Activated CD4-positive, alpha-beta T cell treated with anti-CD3 and anti-CD28 coated beads, Interleukin-2, amount 10 ng/mL, durations not matched to agents 7 days and 5 days (primary cell): ENCODE measurements at places on chromosomes 7 and 10. TPM values are rescaled to one million over a fixed set of nuclear protein-coding genes. Genes with fewer than 3 reads are reported as not detected.

The TUBB8 gene
- not detected for total RNA-seq

The NAT16 gene
- total RNA-seq = not detected

DNA sequence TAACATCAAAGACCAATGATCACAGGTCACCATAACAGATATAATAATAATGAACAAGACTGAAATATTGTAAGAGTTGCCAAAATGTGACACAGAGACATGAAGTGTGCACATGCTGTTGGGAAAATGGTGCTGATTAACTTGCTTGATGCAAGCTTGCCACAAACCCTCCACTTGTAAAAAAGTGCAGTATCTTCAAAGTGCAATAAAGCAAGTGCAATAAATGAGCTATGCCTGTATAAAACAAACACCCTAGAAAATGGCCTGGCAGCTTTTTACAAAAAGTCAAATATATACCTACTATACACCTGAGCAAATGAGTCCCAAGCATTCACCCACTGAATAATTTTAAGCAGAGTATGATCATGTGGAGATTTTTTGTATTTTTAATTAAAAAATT lies 9.7 kb upstream of the CCDC7 start:
- H3K4me1 ChIP-seq = peaks cover 6% of the 10 kb centered on the region
- DNase-seq = no peak
- H3K36me3 ChIP-seq = no peaks in the 10 kb centered on the region
- H3K27ac ChIP-seq = no peak overlapping the region
- no peaks in the 10 kb centered on the region for H3K27me3 ChIP-seq
- H3K4me3 ChIP-seq = no peak overlapping the region

The OR2F1 gene
- total RNA-seq = not detected

The CELF2 gene
- 165 TPM for total RNA-seq

The SNX8 gene
- 28.0 TPM for total RNA-seq

- peaks cover 25% of the 10 kb centered on the region for H3K4me1 ChIP-seq
- H3K27me3 ChIP-seq = peaks cover 2% of the 10 kb centered on the region
- no peak overlapping the region for H3K27ac ChIP-seq
Observed at GRCh38 chr10:33215154-33215553, 119.3 kb downstream of the NRP1 start.
